ENCODE measurements at places on chromosomes 1 and 21. TPM values are rescaled to one million over a fixed set of nuclear protein-coding genes. Genes with fewer than 3 reads are reported as not detected.

Gene HENMT1
- 21.0 TPM for total RNA-seq

Gene SPRR2A
- total RNA-seq = not detected

Gene PDC
- total RNA-seq = not detected

Gene OR10Z1
- not detected for total RNA-seq

Gene FCER1A
- total RNA-seq = not detected

Gene FMO5
- total RNA-seq = 0.39 TPM

Gene OR2C3
- 0.02 TPM for total RNA-seq

Gene TMPRSS15
- total RNA-seq = not detected

Gene RAB3B
- 0.05 TPM for total RNA-seq

Gene CELA2A
- not detected for total RNA-seq

Gene AGT
- total RNA-seq = not detected

Gene C8A
- total RNA-seq = not detected

Gene RHD
- total RNA-seq = not detected

Gene ERICH3
- not detected for total RNA-seq

Gene GBP3
- 34.0 TPM for total RNA-seq

Gene BRDT
- not detected for total RNA-seq

Gene TMEM200B
- total RNA-seq = not detected

Gene MCOLN2
- 42.7 TPM for total RNA-seq

Gene NTPCR
- total RNA-seq = 30.6 TPM

Gene SPRR5
- total RNA-seq = not detected

Gene GUCA2A
- not detected for total RNA-seq

Gene HRNR
- total RNA-seq = not detected

Gene IQCC
- total RNA-seq = 4.3 TPM

Gene OR6N1
- total RNA-seq = not detected

Gene SPSB1
- 13.2 TPM for total RNA-seq

Gene FAM151A
- total RNA-seq = not detected

Gene CD84
- 40.8 TPM for total RNA-seq

Gene DNM3
- total RNA-seq = 1.5 TPM

Gene WDR64
- not detected for total RNA-seq

Gene SPRR2F
- total RNA-seq = not detected

Gene SLC25A34
- total RNA-seq = 2.1 TPM

Gene PBX1
- total RNA-seq = not detected

Gene BTG2
- total RNA-seq = 68.9 TPM

Gene LCE6A
- not detected for total RNA-seq

Gene ORC1
- 37.6 TPM for total RNA-seq

Gene LCE3D
- total RNA-seq = not detected

Gene MATN1
- total RNA-seq = not detected

Gene SLC16A4
- 0.23 TPM for total RNA-seq

Gene ATP6V1G3
- total RNA-seq = not detected

Gene SIK1
- total RNA-seq = 3.4 TPM

Gene CACYBP
- 211 TPM for total RNA-seq
